ENCODE measurements at places on chromosomes 7 and 10.
A peak's percentile ranks its signal among the peaks of the same experiment; 100 is the strongest.

DNA sequence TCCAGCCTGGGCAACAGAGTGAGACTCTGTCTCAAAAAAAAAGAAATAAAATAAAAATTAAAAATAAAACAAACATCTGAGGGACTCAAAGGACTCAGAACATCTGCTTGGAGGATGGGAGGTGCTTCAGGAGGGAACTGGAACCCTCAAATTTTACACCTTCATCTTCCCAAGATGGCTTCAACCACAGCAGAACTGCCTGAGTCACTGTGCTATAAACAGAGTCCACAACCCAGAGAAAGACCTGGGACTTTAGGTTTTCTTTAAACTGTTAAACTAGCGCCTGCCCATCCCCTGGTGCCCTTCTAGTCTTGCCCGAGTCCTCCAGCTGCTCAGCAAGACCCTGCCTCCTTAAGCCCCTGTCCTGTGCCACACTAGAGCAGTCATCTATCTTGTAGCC is 40.8 kb downstream of the RGS10 start:
- DNase-seq: no peak

- no peak for DNase-seq
These were observed 3.3 kb upstream of the GRIFIN start for GRCh38 chr7:2479276-2480069.

- no peak for DNase-seq
These were observed 128.0 kb downstream of the KCND2 start for GRCh38 chr7:120400806-120401455.

DNA sequence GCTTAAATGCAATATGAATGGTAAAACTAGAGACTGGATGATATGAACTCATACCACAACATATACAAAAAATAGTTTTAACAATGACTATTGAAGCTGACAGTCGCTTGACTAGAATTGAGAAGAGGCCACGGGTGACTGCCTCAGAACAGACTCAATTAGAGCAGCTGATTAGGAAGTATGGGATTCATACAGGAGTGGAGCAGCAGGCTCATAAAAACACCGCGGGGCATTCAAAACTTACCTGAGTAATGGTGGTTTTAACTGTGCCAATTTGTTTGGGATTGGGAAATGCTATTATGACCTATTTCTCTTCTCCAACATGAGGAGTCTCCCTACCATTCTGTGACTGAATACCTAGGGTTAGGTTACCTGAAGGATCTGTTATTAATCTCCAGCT is 2.1 kb downstream of the CADPS2 start:
- peak; percentile 82 for DNase-seq

GRCh38 chr10:36681751-36682632 is 443.4 kb upstream of the ANKRD30A start:
- DNase-seq: no peak

DNA sequence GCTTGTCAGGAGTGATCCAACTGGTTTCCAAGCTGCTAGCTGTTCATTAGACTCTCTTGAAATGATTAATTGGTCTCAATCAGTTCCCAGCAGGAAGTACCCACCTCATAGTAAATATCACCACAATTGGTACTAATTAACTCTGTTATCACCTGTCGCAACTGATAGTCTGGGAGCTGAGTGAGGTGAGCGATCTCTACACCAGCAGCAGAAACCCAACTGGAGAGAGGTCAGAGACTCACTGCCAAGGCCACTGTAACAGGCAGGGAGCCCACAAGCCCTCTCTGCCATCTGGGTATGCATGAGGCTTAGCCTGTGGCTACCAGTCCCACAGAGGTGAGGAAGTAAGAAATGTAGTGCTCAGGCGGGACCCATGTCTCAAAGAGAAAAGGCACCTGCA is 245.5 kb downstream of the DYNC1I1 start:
- DNase-seq: peak; percentile 84

DNA sequence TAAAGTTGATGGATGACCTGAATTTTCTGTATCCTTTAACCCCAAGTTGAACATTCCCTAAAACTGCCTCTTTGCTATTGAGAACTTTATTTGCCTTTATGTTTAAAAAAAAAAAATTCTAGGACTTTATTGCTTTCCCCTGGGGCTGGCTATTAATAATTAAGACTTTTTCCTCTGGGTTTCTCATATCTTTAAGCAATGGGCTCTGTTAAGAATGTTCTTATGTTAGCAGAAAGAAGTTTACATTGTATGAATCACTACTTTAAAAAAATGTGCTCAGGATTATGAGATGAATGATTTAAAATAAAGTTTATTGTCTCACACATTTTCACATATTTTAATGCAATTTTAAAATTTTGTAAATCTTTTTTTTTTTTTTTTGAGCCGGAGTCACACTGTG is 19.5 kb downstream of the TAX1BP1 start:
- DNase-seq: no peak

DNA sequence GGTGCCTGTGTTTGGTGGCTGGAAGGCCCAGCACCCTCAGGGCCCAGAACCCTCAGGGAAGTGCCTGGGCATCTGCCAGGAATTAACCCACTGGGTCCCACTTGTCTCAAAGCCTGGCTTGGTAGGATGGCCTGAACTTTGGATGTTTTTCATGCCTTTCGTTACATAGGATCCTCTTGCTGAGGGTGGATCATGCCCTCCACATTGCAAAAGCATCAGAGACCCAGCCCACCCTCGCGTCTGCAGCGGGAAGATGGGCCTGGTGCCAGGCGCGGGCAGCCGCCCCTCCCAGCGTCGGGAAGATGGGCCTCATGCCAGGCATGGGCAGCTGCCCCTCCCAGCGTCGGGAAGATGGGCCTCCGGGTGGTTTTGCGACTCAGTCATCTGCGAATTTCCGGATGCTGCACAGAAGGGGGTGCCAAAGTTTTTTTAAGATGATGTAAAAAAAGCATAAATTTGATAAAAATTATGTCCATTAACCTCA is 51.9 kb upstream of the PRKAR1B start:
- peak; percentile 85 for DNase-seq

- no peak for DNase-seq
These were observed 12.1 kb downstream of the GALNTL5 start for GRCh38 chr7:151968357-151968756.

DNA sequence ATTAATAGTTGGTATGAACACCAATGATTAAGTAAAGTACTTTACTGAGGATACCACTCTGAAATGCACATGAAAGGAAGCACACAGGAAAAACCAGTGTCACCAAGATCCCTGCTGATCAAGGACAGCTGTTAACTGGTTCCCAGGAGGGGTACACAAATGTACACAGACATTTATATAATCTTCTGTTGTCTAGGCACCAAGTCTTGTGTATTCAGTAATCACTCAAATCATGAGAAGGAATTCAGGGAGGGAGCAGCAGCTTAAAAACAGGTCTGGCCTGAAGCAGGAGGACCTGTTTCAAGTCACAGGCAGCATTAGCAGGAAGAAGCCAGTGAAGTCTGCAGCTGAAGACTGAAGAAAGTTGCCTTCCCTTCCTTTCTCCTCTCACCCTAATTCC is 18.7 kb downstream of the MPP7 start:
- DNase-seq: no peak

- DNase-seq: peak; percentile 81
These were observed 44.8 kb downstream of the PDIA4 start for GRCh38 chr7:148983200-148984146.

DNA sequence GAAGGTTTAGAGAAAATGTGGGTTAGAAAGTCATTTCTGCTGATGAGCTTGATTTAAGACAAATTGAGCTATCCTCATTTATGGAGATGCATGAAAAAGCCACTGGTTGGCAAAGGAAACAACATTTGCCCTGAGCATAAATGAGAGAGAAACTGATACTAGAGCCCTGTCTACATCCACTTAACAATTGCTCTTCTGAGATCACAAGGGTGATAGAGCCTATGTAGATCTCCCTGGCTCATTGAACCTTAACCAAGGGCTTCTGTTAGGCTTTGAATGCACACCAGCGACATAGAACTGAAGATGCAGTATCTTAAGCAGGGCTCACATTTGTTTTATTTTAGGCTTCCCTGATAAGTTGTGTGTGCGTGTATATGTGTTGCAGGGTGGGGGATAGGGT is 35.0 kb downstream of the GPR141 start:
- no peak for DNase-seq

GRCh38 chr10:83955406-83955805 is 183.9 kb upstream of the GHITM start:
- DNase-seq: no peak

- DNase-seq: no peak
These were observed 10.7 kb downstream of the GRK5 start for GRCh38 chr10:119217991-119218490.

- peak; percentile 9 for DNase-seq
These were observed 94.0 kb upstream of the ZMIZ1 start for GRCh38 chr10:78974617-78975317.

- DNase-seq: no peak
These were observed 80.9 kb downstream of the NEURL1 start for GRCh38 chr10:103574097-103575061.

GRCh38 chr7:128986609-128987008 is 48.9 kb downstream of the IRF5 start:
- DNase-seq: no peak

DNA sequence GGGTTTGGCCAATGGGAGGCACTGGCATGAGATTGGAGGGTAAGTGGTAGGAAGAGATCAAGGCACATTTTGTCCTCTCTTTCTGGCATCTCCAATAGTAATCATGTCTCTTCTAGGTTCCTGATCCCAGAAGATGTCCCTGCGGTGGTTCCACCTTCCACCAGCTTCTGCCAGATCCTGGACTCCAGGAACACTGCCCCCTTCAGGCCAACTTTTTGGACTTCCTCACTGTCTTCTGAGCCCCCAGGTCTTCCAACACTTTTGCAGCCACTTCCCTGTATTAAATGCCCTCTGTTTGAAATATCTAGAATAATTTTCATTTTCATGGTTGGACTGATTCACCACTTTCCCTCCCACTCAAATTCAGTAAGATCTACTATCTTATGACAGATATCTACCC is 60.9 kb downstream of the BAMBI start:
- no peak for DNase-seq

GRCh38 chr7:15158141-15158810 is 255.7 kb upstream of the DGKB start:
- DNase-seq: no peak

DNA sequence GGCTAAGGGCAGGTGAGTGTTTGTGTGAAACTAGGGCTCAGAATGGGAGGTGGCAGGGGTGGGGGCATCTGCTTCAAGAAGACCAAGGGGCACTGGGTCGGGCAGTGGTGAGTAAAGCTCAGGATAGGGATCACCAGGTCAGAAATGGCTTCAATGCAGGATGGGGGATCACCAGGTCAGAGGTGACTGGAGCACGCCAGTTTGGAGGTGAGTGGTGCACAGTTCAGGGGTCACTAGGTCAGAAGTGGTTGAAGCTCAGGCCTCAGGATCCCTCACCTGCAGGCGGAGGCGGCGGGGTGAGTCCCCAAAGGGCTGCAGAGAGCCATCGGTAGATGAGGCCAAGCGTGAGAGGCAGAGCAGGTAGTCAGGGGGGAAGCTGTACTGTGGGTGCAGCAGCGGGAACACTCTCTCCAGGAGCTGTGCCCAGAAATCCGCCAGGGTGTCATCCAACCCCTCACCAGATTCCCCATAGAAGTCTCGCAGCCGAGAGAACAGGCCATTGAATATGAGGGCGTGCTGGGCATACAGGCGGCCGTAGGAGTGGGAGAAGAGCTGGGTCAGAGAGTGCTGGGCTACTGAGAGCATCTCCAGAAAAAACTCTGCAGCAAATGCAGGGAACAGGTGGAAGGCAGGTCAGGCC is 1.8 kb downstream of the GPC2 start:
- no peak for DNase-seq

DNA sequence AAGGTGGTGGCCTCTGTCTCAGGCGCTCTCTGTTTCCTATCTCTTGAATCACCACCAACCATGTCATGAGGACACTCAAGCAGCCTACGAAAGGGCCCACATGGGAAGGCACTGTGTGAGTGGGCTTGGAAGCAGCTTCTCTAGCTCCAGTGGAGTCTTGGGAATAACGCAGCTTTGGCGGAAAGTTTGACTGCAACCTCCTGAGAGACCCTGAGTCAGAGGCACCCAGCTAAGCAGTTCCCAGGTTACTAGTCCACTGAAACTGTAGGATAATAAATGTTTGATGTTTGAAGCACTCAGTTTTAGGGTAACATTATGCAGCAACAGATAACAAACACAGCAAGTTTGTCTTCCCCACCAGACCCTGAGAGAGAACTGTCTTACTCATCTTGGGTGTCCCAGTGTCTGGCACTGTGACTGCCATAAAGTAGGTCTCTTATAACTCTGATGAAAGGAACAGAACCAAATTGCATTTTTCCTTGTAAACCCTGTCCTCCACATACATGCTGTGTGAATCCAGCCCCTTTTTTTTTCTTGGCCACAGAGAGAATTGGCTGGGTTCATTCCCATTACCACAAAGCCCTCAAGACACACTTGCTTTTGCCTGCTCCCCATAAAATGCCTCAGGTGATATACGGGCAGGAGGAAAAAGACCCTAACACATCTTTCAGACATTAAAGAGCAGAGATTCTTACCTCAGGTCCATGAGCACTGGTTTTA is 185.5 kb downstream of the ZNF365 start:
- DNase-seq: no peak

DNA sequence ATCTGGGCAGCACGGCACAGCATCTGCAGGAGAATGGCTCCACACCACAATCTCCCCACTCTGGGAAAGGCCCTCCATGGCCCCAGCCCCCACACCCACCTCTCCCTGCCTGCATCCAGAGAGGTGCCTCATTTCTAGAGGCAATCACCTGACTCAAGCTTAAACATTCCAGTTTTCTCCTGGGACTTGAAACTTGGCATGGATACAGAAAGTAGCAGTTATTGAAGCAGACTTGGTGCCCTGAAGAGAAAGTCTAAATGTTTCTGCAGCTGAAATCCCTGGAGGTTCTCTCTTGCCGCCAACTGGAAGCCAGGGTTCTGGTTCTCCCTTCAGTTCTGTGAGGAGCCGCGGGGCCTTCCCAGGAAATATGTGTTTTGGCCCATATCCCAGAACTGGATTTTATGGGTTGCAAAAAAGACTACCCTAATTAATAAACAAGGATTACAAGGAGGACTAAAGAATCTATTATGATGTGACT is 122.8 kb downstream of the SKIDA1 start:
- no peak for DNase-seq

DNA sequence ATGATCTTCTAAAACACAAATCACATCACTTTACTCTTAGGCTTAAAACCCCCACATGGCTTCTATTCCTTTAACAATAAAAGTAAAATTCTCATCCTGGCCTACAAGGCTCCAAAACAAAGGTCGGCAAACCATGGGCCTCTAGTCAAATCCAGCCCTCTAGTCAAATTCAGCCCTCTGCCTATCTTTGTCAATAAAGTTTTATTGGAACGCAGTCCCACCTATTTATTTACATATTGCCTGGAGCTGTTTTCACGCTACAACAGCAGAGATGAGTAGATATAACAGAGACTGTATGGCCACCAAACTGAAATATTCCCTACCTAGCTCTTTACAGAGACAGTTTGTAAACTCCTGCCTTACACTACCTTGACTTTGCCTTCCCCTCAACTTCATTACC is 178.8 kb downstream of the PTPN20 start:
- no peak for DNase-seq

GRCh38 chr10:114815791-114816190 is 5.8 kb upstream of the FHIP2A start:
- no peak for DNase-seq

Measured in NCI-H1105 (cell line).